ENCODE measurements at places on chromosomes 1 and 21.

GRCh38 chr1:59878370-59878769 is 48.2 kb downstream of the CYP2J2 start:
- ATAC-seq: no peak

- ATAC-seq: no peak
Observed at GRCh38 chr1:177872308-177872900, 97.5 kb downstream of the SEC16B start.

GRCh38 chr1:20323613-20323920 is 32.9 kb downstream of the VWA5B1 start:
- no peak for ATAC-seq

DNA sequence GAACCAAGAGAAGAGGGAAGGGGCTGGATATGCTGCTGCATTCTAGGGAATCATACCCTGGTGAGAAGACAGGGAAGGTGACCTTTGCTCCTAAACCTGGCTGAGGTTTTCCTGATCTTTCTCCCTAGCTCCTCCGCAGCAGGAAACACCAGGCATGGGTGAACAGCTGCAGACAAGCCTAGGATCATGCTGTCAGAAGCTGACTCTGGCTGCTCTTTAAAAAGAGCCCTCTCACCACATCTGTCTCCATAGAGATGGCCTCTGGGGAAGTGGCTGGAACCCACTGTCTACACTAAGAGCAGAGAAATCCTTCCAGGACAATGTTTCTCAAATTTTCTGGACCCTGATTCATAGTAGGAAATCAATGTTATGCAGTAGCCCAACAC is 57.6 kb downstream of the CD34 start:
- no peak for ATAC-seq

GRCh38 chr1:150775276-150775675 is 9.7 kb upstream of the CTSS start:
- no peak for ATAC-seq

- ATAC-seq: no peak
Observed at GRCh38 chr1:216388558-216388957, 34.7 kb downstream of the USH2A start.

DNA sequence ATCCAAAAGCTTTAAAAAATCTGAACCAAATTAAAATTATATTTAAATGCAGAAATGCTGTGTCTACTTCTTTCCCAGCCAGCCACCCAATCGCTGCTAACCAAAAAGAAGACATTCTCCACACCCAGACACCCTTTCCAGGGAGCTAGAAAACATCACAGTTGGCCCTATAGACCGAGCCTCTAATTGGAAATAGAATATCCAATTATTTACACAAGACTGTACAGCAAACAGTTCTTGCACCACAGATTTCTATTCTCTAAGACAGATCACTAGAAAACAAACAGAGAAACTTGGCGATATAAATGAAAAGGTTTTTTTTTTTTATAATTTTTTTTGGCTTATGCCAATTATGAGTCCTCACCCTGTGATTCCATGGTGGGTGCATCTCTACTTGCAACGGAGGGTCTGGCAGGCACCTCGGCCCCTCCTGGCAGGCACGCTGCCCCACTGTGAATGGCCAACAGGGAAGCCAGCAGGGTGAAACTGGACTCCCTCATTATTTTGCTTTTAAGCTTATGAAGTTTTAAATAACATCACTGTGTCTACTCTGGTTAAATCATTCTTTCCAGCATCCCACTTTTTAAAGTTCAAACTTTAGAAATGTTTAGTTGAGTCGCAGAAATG is 29.2 kb downstream of the BCAR3 start:
- no peak for ATAC-seq

- no peak for ATAC-seq
Observed at GRCh38 chr1:113320972-113321680, 69.2 kb upstream of the MAGI3 start.

DNA sequence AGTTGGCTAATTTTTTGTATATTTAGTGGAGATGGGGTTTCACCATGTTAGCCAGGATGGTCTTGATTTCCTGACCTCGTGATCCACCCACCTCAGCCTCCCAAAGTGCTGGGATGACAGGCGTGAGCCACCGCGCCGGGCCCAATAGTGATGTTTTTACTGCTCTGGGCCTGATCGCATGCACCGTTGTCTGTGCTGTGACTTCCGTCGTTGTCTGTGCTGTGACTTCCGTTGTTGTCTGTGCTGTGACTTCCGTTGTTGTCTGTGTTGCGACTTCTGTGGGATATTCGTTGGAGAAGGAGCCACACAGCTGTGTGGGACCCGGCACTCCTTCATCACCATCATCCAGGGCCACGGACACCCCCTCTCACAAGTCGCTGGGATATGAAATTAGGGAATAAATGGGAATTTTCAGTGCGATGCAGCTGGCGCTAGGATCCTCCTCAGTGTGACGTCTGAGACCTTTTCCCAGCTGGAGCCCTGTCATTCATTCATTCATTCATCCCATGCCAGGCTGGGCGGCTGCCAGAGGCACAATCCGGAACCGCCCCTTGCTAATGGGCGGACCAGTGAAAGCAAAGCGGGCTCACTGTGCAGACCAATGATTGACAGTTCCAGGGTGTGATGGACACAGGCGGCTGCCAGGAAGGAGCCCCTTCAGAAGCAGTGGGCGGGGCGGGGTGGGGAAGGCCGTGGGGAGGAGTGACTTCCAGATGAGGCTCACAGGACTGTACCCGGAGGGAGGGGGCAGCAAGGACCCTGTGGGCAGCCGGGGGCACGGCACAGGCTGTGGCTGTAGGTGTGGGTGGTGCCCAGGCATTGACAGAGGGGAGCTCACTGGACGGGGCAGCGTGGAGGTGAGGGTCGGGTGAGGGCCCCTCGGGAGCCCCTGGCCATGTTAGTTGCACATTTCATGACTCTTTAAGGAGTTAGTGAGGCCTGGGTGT is 48.9 kb downstream of the PRKCZ start:
- no peak for ATAC-seq

- no peak for ATAC-seq
Observed at GRCh38 chr1:151012684-151013471, 4.6 kb downstream of the PRUNE1 start.

DNA sequence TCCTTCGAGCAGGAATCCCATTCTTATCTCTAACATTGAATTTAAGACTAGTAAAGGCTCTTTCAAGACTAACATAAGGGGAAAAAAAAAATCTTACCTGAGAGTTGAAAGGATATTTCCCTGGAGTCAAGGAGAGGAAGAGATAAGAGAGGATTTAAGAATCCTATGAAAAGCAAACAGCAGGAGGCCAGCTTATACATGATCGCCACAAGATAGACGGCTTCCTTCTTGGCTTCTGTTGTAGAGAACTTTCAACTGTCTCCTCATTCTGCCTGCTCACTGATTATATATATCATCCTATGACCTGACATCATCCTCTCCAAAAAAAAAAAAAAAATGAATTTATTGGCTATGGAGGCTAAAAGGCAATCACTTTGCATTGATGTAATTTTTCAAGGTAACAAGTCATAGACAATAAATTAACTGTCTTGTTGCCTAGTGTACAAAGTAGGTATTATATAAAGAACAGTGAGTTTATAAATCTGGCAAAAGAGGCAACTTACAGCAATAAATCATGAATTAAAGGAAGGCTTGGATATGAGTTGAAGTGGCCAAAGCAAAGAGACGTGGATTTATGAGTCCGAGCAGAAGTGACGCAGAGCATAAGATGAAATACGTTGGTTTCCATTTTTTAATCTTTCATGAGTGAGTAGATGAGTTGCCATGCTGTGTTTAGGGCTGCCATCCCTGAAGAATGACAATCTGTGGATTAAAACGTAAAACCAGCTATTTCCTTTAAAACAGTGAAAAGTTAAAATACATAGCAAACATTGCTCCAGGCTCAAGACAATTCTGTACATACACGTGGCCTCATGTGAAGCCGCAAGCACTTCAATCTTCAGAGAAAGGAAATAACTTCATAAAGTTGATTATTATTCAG is at the start of gene UTS2:
Gene UTS2, minus strand, starts transcription at position 262 of the 880 bp plus-strand sequence. Its CDS starts 62 bp downstream, at position 200.
- no peak for ATAC-seq

DNA sequence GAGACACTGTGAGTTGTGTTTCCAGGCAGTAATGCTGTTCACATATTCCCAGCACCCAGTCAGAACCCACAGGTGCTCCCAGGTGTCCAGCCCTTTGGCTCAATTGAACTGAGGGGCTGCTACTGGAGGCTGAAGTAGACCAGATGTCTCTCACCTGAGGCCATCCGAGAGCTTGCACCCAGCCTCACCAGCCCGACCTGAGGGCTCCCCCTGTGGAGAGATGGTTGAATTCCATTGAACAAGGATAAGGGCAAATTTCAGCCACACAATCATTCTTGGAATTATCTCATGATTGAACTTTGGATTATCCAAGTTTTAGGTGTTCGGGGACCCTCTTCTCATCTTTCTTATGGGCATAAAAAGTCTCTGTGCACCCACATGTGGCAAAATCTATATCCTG is 52.1 kb downstream of the OBSCN start:
- ATAC-seq: no peak

DNA sequence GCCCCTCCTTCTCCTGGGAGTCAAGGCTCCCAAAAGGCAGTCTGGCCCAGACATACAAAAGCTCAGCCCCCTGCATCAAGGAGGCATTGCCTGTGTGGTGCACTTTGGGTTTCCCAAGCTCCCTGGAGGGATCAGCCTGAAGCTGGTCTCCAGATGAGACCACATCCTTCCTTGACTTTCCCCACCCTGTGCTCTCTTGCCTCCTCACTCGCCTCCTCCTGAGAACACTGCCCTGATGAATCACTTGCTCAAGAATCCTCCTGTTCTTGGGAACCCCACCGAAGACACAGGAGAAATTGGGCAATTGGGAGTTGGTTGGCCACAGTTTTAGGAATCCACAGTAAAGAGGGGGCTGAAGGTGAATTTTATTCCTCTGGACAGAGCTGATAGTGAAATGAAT is 34.8 kb upstream of the LYST start:
- ATAC-seq: no peak

- no peak for ATAC-seq
Observed at GRCh38 chr21:28421716-28422524, 570.8 kb downstream of the LTN1 start.

GRCh38 chr1:112678605-112679004 is 4.1 kb downstream of the MOV10 start:
- no peak for ATAC-seq

DNA sequence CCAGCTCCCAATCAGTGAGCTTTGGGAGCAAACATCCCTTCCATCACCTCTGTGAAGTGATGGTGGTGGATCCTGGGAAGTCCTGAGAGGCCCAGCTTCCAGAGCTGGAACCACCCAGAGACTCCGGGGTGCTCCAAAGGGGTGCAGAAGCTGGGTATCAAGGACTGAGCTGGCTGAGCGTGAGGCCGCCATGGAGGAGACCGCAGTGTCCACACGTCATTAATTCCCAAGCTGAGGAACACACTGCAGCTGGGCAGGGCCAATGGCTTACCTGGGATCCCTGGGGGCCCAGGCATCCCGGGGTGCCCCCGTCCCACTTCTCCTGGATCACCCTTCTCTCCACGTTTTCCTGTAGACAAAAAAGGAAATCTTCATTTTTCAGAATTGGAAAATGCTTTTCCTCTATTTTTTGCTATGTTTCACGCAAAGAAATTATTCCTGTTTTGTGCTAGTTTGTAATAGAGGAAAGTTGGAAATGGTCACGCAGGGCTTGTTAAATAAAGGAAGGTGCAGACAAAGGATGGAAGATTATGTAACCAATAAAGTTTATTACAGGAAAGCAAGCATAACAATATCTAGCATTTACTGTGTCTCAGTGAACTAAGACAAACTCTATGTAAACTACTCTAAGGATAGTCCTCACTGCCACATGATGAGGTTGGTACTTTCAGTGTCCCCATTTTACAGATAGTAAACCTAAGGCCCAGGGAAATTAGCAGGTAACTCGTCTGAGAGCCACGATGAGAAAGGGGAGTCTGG is 15.4 kb downstream of the COL9A2 start:
- no peak for ATAC-seq

- no peak for ATAC-seq
Observed at GRCh38 chr1:77104672-77105071, 114.6 kb downstream of the PIGK start.

DNA sequence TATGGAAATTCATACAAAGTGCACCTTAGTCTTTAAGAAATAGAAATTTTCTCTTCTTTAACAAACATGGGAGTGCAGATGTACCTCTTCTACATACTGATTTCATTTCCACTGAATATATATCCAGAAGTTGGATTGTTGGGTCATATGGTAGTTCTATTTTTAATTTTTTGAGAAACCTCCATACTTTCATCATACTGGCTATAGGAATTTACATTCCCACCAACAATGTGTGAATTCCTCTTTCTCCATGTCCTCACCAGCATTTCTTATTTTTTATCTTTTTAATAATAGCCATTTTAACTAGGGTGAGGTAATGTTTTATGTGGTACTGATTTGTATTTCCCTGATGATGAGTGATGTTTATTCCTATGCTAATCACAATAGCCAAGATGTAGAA is 87.5 kb downstream of the RGS2 start:
- no peak for ATAC-seq

- no peak for ATAC-seq
Observed at GRCh38 chr1:87252406-87252805, 76.3 kb upstream of the LMO4 start.

DNA sequence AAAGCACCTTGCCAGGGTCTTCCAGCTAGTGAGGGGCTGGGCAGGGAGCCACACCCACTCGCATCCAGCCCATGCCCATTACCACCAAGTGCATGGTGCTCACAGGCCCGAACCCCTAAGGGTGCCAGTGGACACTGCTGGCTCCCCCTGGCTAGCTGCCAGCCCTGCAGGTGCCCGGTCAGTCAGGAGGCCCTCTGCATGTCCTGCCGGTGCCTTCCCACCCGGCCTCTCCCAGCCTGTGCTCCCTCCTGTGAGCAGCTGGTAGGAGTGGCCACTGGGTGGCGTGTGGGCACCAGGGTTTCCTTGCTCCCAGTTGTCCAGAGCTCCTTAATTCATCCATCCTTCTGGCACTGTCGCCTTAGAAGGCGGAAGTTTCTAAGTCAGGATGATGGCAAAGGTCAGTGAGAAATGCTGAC is 33.4 kb downstream of the QSOX1 start:
- ATAC-seq: no peak

- no peak for ATAC-seq
Observed at GRCh38 chr1:229843627-229844238, 217.7 kb downstream of the URB2 start.

DNA sequence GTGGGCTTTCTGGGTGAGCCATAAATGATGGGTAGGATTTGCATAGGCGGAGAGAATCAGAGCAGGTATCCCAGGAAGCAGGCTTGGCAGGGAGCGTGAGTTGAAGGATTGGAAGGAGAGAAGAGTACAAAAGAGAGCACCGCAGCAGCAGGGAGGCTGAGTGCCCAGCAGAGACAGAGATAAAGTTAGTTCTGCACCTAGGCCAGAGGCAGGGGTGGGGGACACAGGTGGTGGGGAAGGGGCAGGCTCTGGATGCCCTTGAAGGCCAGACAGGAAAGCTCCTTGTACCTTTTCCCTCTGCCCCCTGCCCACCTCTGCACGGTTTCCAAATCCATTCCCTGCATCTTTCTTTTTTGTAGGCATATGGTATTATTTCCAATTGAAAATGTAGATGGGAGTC is 33.0 kb upstream of the TRABD2B start:
- ATAC-seq: no peak

All from activated CD4-positive, CD25-positive, alpha-beta regulatory T cell treated with anti-CD3 and anti-CD28 coated beads, Interleukin-2, amount 50 U/mL, for 24 hours (primary cell).